ENCODE measurements at places on chromosomes 7 and 10.

- DNase-seq = no peak
These were observed at the start of gene TMEM225B for GRCh38 chr7:99597762-99598501. TSS of gene TMEM225B (plus strand) at chr7:99598267. CDS start at chr7:99604389, 6,122 bp downstream.

DNA sequence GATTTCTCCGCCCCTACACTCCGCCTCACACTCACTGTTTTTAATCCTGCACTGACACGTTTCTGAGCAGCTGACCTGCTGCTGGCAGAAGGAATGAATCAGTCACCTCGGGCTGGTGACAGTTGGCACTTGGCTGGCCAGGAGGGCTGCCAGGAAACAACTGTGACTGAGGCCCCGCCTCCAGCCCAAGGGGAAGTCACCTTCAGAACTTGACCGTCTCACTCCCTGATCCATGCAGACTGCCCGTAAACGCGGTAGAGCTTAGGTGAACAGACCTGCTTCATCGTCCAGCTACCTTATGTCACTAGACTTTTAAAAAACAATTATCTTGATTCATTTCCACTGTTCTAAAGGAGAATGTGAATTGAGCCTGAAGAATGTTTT, 107.5 kb downstream of the DOCK1 start:
- no peak for DNase-seq

DNA sequence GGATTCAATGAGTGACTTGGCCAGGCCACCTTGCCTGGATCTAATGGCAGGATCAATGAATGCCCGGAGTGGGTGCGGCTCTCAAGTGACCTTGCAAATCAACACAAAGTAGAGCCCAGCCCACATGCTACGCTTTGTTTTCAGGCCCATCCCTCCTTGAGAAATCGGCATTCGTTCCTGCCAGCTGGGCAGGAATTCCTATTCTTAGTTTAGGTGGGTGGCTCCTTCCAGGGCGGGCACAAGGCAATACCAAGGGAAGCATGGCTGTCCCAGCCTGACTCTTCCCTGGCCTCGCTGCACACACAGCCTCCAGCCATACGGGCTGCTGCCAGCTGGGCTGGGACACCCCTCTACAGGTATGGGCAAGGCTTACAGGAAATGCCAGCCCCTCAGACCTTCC, 119.3 kb downstream of the SH3PXD2A start:
- no peak for DNase-seq

GRCh38 chr7:47826754-47827153, 121.5 kb downstream of the PKD1L1 start:
- no peak for DNase-seq
